ENCODE measurements at places on chromosomes 12 and 14.

DNA sequence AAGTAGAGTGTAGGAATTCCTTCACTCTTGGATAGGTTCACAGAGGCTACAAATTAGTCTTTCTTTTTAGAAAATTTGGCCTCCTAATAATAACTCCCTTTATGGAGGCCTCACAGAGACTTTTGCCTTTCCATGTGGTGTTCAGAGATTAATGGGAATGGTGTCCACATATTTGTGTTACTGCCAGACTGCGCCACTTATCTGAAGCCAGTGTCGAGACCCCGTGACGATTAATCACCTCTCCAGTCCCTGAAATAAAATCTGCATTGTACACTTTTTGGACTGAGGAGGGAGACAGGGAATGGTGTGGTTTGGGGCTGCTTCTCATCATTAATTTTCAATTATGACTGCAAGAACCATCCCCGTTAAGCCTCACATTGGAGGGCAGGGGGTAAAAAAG lies 980.5 kb downstream of the FLRT2 start:
- no peak for DNase-seq

DNA sequence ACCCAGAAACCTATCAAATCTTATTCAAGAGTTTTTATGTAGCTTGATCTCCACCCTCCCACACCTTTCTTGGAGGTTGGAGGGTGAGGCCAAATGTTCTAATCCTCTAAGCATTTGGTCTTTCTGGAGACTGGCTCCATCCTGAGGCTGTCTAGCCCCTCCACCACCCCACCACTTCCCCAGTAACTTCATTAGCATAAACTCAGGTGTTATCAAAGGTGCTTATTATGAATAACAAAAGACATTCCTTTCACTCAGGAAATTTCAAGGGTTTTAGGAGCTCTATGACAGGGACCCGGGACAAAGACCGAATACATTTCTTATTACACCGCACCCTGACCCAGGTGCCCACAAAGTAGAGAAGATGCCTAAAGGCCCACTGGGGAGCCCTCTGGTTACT lies 2.8 kb upstream of the TMEM229B start:
- no peak for DNase-seq

- no peak for DNase-seq
Measured at GRCh38 chr12:44526655-44527182, 349.4 kb downstream of the NELL2 start.

DNA sequence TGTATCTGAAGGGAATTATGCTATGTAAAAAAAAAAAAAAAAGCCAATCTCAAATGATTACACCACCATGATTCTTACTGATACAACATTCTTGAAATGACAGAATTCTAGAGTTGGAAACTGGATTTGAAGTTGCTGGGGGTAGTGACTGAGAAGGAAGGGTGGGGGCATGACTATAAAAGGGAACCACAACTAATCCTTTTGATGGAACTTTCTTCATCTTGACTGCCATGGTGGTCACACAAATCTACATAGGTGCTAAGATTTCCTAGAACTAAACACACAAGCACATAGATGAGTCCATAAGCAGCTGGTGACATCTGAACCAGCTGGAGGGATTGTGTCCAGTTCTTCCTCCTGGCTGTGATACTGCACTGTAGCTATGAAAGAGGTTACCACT lies 51.4 kb downstream of the CLMN start:
- no peak for DNase-seq

GRCh38 chr12:66541426-66541825 lies 137.4 kb downstream of the GRIP1 start:
- DNase-seq: no peak

GRCh38 chr12:106125351-106126095 lies 13.2 kb downstream of the NUAK1 start:
- DNase-seq: no peak

GRCh38 chr14:56952766-56953473 lies 142.6 kb upstream of the OTX2 start:
- DNase-seq: no peak

GRCh38 chr14:75589931-75590330 lies 11.5 kb downstream of the FLVCR2 start:
- no peak for DNase-seq

GRCh38 chr12:77005611-77006098 lies 59.7 kb downstream of the E2F7 start:
- DNase-seq: no peak

DNA sequence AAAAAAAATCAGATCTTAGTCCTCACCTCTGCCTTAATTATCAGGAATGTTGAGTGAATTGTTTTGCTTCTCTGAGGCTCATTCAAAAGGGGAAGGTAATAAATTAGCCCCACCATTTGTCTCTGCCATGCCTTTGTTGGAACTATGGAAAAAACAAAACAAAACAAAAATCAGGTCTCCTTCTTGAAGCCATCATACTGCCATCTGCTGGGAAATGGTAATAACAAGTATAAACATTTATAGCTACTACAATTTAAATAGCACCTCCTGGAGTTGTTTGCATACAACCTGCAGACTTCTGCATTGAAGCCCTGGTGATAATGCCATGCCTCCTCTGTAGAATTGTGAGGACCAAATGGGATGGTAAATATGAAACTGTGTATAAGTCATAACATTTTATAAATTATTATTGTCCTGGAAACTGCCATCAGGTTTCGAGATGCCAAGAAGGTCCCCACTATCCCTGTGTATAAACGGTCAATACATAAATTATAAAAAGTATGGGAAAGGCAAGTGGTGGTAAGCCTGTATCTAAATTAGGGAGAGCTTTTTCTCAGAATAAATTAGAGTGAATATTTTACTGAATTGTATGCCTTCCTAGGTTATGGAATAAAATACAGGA lies 87.2 kb upstream of the FGD4 start:
- peak; percentile 54 for DNase-seq

GRCh38 chr12:39028382-39028781 lies 123.0 kb upstream of the CPNE8 start:
- DNase-seq: no peak

GRCh38 chr12:114508529-114509129 lies 102.7 kb upstream of the TBX5 start:
- peak; percentile 53 for DNase-seq

DNA sequence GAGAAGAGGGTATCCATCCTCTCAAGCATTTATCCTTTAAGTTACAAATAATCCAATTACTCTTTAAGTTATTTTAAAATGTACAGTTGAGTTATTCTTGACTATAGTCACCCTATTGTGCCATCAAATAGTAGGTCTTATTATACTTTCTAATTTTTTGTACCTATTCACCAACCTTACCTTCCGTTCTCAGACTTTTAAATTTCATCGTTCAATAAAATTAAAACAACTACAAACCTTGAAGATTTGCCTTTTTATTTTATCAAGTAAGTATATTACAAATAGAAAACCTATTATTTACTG lies 972 bp upstream of the DCTN2 start:
- no peak for DNase-seq

DNA sequence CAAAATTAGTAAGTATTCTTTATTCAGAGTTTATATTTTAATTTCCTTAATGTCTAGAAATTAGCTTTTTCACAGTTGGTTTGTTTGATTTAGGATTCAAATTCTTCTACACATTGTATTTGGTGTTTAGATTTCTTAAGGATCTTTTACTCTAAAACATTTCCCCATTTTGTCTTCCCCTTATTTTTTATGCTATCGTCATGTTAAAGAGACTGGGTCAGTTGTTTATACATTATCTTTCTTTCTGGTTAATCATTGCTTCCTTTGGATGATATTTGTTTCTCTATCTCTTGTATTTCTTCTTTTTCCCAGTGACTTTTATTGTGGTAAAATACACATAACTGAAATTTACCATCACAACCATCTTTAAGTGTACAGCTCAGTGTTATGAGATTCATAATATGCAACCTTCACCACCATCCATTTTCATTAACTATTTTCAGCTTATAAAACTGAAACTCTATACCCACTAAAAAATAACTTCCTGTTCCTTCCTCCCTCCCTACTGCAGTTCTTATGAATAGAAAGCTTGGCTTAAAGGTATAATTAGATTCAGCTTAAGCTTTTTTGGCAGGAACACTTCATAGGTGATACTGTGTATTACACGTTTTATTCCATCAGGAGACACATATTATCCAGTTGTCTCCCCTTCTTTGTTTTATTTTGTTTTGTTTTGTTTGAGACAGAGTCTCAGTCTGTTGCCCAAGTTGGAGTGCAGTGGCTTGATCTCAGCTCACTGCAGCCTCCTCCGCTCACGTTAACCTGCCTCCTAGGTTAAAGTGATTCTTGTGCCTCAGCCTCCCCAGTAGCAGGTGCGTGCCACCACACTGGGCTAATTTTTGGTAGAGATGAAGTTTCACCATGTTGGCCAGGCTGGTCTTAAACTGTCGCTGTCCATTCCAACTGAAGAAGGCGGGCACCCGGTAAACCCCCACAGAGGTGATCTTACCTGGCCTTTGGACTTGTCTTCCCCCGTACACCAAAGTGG lies 45.0 kb downstream of the NOPCHAP1 start:
- DNase-seq: no peak

DNA sequence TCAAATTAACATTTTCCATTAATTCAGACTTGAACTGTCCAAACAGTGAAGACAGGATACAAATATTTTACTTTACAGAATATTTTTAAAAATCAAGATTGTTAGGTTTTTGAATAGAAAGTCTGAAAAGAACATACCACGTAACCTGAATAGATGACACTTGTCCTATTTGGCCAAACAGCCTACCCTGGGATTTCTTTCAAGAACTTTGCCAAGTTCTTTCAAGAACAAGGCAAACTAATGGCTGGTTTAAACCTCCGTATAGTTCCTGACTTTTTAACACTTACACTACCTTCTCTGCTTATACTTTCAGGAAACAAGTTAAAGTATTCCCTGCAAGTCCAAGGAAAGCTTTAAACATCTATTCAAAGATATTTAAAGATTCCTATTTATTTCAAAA lies 35.0 kb downstream of the MAP4K5 start:
- DNase-seq: no peak

GRCh38 chr14:65414961-65415589 lies 2.5 kb downstream of the FUT8 start:
- DNase-seq: peak; percentile 26

GRCh38 chr14:36619853-36620252 lies 37.4 kb upstream of the NKX2-8 start:
- DNase-seq: no peak

- DNase-seq: no peak
Measured at GRCh38 chr14:76056128-76056527, 70.6 kb downstream of the IFT43 start.

GRCh38 chr14:58635091-58635830 lies 2.5 kb upstream of the DACT1 start:
- DNase-seq: peak; percentile 9

DNA sequence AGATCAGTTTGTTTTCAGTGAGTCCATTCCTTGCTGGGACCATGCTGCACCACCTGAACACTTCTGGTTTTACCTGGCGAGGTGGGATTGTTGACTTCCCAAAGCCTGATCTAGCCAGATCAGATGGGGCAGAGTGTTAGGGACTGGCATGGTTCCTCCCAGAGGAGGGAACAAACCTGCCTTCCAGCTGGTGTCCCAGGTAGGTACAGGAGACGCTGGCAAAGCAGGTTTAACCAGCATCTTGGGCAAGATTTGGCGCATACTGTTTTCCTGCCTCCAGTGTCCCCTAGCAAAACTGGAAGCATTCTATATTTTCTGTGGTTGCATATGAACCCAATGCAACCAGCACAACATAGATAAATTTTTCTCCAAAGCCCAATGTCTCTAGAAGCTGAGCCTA lies 14.6 kb upstream of the FOS start:
- DNase-seq: no peak

DNA sequence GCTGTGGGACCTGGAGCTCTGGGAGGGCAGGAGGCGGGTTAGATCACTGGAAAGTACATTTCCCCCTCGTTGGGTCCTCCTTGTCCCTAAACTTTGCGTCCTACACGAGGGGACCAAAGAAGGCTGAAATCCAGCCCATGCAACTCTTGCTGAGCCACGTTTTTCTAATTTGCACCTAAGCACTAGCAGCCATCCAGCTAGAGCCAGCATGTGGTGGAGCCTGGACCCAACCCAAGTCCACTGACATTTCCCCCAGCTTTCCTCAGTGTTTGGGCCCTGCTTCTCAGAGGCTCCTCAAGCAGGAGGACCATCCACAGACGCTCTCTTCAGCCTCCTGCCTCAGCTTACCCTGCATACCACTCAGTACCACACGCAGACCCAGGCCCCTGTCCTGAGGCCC lies 49.7 kb downstream of the TSPAN11 start:
- no peak for DNase-seq

GRCh38 chr14:99427632-99428300 lies 52.9 kb downstream of the SETD3 start:
- no peak for DNase-seq

- no peak for DNase-seq
Measured at GRCh38 chr14:76772300-76773187, 11.3 kb downstream of the VASH1 start.

- no peak for DNase-seq
Measured at GRCh38 chr12:92041742-92042141, 103.9 kb downstream of the BTG1 start.

GRCh38 chr14:54877015-54877702 lies 25.5 kb downstream of the GCH1 start:
- no peak for DNase-seq

GRCh38 chr12:93134175-93134890 lies 205.2 kb upstream of the EEA1 start:
- no peak for DNase-seq

DNA sequence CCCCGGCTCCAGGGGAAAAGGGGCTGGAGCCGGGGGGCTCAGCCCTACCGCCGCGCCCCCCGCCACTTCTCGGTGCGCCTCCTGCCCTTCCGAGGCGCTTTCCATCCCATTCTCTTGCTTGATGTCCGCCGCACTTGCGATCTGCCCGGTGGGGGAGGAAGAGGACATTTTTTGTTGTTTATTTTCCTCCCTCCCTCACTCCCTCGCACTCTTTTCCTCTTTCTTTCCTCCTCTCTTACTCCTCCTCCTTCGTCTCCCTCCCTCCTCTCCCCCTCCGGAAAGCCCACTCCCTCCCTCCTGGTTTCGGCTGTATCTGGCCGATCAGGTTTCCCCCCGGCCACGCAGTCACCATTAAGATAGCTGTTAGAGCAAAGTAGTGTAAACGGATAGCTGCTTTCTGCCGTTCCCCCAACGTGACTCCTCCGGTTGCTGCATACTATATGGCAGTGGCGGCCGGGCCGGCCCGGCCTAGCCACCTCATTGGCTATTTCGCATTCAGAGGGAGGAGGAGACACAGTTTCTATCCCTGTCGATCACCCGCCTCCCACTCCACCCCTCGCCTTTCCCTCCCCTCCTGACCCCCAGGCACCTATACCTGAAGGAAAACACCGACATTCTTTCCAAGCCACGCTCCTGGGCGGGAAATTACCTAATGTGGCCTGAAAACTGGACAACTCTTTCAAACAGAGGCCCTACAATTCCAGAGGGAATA lies at the start of gene SIX4:
Gene SIX4, minus strand, starts transcription at position 445 of the 712 bp plus-strand sequence. Its CDS starts 277 bp downstream, at position 168.
- DNase-seq: peak; percentile 33

GRCh38 chr12:79993106-79993862 lies 58.4 kb upstream of the PPP1R12A start:
- DNase-seq: no peak

All from germinal center (tissue), 1 donor.